ENCODE measurements at places on chromosomes 7 and 10. TPM values are rescaled to one million over a fixed set of nuclear protein-coding genes. Genes with fewer than 3 reads are reported as not detected.
A peak's percentile ranks its signal among the peaks of the same experiment; 100 is the strongest.

Gene FAM171A1
- 8.3 TPM for total RNA-seq

Gene GPR141
- 0.33 TPM for total RNA-seq

Gene KLF14
- total RNA-seq: 0.11 TPM

Gene GPR85
- total RNA-seq: 0.69 TPM

Gene GIMAP1
- 5.9 TPM for total RNA-seq

Gene NPFFR1
- not detected for total RNA-seq

Gene ASIC3
- 5.3 TPM for total RNA-seq

Gene CDNF
- 1.5 TPM for total RNA-seq

Gene PITX3
- total RNA-seq: 0.85 TPM

Gene FGF8
- total RNA-seq: not detected

Gene NPTX2
- 2.3 TPM for total RNA-seq

Gene GBX1
- 1.9 TPM for total RNA-seq

Gene ELN
- total RNA-seq: 51.6 TPM

Gene PLPP4
- total RNA-seq: not detected

Gene CDHR3
- 11.4 TPM for total RNA-seq

Gene RNF148
- not detected for total RNA-seq

Gene EIF4H
- total RNA-seq: 159 TPM

- DNase-seq: no peak
Observed at GRCh38 chr10:101858723-101859500, 15.3 kb upstream of the KCNIP2 start.

- no peak for DNase-seq
Observed at GRCh38 chr10:133527771-133528271, 658 bp downstream of the CYP2E1 start.

GRCh38 chr10:5534051-5534821 is 9.5 kb downstream of the CALML3 start:
- no peak for DNase-seq

- DNase-seq: no peak
Observed at GRCh38 chr7:15068324-15068723, 165.8 kb upstream of the DGKB start.

DNA sequence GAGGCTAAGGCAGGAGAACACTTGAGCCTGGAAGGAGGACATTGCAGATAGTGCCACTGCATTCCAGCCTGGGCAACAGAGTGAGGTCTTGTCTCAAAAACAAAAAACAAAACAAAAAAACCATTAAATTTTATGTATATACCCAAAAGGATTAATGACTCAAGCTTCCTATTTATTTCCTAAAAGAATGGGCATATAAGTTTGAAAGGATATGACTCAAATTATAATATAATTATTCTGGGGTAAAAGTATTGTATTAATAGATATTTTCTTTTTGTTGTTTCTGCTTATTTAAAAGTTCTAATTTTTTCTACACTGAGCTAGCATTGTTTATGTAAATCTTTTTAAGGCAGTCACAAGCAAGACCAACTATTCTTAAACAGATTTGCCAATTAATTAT is 42.2 kb upstream of the CABCOCO1 start:
- DNase-seq: no peak

GRCh38 chr7:70355198-70356020 is 757.1 kb downstream of the AUTS2 start:
- DNase-seq: no peak

- DNase-seq: no peak
Observed at GRCh38 chr7:20439416-20440185, 108.9 kb downstream of the ITGB8 start.

DNA sequence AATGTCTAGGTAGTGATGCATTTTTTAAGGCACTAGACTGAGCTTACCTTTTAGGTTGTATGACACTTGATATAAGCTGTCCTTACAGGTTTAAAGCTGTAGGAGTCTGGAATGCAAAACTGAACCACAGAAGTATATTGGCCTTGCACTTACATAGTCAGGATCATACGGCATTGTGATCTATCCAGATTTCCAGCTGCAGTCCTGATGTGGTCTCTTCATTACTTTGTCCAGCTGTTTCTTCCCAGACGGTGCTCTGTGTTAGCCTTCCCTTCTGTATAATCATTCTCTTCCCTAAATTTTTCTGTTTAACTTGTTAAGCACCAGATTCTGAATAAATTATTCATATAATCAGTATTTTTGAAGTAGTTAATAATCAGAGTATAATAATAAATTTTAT is 67.1 kb downstream of the AUTS2 start:
- no peak for DNase-seq

DNA sequence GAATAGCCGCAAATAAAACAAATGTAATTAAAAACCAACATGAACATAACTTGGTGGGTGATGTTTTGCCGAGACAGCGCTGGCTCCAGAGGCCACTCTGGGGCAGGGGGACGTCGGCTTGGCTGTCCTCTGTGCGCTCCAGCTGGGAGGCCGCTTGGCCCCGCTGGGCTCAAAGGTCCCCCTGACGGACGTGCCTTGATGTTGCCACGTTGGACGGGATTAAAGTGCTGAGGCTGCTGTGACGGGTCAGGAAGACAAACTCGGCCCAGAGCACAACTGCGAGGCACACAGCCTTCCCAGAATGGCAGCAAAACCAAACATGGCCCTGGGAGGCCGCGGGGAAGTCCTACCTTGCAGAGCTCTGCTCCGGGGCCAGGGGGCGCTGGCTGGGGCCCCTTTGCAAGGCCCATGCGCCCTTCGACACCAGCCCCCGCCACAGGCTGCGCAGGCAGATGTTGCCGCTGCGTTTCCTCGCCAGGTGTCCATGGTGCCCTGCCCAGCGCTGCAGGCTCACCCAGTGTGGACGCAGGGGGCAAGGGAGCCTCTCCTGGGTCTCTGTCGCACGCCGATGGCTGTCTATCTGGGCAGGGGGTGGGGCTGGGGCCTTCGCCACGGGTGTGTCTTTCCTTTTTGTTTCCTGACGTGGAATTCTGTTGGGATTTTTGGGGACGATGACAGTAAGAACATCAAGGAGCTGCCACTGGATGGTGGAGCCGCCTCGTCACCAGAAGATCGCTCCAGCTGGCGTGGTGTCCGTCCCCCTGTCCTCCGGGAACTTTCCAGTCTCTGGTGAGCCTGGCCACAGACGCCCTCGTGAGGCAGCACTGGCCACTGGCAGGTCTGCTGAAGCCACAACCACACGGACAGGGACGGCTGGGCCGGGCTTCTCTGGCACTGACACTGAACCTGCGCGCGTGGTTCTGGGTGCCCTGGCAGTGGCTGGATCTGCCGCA is 99.6 kb upstream of the DIP2C start:
- DNase-seq: peak; percentile 76

- no peak for DNase-seq
Observed at GRCh38 chr7:108091461-108091831, 38.7 kb downstream of the LAMB4 start.

GRCh38 chr7:129793506-129794310 is 159.1 kb downstream of the UBE2H start:
- no peak for DNase-seq

- no peak for DNase-seq
Observed at GRCh38 chr7:47153576-47153975, 428.3 kb downstream of the TNS3 start.

DNA sequence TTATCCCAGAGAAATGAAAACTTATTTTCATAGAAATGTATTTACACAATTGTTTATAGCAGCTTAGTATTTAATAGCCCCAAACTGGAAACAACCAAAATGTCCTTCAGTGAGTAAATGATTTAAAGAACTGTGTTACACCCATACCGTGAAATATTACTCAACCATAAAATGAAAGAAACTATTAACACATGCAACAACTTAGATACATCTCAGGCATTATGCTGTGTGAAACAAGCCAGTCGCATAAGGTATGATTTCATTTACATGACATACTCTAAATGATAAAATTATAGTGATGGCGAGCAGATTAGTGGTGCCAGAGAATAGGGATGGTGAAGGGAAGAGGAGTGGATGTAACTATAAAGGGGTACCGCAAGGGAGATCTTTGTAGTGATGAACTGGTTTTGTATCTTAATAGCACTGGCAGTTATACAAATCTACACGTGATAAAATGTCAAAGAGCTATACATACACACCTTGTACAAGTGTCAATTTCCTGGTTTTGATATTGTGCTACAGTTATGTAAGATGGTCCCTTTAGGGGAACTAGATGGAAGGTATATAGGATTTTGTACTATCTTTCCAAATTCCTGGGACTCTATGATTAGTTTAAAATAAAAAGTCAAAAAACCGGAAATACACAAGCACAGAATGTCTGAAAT is 40.5 kb downstream of the MACC1 start:
- DNase-seq: no peak

DNA sequence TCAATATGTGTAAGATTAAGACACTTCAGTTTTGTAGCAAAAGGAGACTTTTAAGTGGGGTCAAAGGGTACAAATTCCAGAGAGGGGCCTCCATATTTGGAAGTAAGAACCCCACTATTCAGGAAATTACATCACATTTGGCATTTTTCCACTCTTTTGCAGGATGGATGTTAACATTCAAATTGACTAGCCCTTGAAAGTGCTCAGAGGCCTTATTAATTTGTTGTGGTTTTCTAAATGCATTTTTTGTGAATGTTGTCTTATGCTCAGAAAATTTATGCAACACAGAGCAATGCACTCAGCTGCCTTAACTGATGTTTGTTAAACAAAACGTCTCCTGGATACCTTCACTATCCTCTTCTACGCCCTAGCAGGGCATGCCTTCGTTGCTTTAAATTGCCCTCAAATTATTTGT is 50.9 kb upstream of the PDLIM1 start:
- DNase-seq: no peak
